ENCODE measurements at places on chromosomes 16 and 17. TPM values are rescaled to one million over a fixed set of nuclear protein-coding genes. Genes with fewer than 3 reads are reported as not detected.

DNA sequence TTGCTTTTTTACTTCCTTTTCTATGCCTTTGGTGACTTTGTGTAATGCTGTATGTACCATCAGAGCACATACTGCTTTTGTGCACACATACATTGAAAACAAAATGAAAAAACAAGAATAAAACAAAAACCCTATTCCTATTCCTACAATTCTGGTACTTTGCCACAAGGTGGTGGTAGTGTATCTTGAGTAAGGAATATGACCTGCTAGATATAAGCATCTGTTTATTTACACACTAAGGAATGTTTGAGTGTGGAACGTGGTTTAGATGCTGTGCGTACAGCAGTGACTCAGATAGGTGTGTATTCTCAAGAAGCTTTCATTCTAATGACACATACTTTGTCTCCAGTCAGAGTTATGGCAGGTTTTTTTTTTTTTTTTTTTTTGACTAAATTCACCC, 606.2 kb downstream of the WWOX start:
- no peak overlapping the region for H3K27ac ChIP-seq
- H3K4me3 ChIP-seq: no peak overlapping the region
- DNase-seq: no peak
- peaks cover 15% of the 10 kb centered on the region for H3K4me1 ChIP-seq

DNA sequence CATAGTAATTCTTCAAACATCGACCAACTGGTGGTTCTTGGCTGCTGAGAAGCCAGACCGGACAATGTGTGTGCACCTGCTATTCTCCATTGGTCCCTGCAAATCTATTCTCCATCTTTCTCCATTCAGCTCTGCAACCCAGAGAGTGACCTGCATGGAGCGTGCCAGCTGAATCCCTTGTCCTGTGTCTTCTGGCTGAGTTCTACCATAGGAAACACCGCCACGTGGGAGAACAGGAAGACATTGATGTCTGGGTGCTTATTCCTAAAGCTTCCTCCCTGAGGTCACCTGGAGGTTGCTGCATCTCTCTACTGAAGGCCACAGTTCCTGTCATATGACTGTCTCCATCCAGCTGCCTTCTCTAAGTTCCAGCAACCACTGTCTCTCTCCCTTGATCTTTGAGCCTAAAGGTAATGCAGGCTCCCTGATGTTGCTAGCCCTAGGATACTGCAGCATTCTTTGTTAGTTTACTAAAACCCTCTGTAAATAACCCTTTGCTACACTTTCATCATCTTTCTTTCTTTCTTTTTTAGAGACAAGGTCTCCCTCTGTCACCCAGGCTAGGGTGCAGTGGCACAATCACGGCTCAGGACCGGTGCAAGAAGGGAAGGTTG, 10.6 kb upstream of the SMG1 start:
- H3K4me1 ChIP-seq: peaks cover 8% of the 10 kb centered on the region
- H3K27ac ChIP-seq: no peak overlapping the region
- DNase-seq: no peak

The TBX2 gene
- total RNA-seq: 18.7 TPM

DNA sequence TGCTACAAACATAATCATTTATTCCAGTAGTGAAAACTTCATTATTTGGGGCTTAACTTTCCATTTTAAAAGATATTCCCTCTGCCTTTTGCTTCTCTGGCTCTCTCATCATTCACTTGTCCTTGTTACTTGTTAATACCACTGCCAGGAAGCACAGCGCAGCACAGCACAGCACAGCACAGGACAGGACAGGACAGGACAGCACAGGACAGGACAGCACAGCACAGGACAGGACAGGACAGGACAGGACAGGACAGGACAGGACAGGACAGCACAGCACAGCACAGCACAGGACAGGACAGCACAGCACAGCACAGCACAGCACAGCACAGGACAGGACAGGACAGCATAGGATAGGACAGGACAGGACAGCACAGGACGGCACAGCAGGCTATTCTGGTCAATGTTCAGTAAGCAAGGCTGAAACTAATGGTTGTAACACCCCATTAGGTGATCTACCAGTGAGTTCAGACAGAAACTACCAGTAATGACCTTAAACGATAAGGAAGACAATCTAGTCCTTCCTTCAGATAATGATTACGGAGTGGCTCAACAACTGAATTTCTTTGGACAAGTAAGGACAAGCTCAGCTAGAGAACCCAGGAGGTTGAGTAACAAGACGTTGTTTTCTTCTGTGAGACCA, 31.9 kb downstream of the COG1 start:
- H3K4me1 ChIP-seq: peaks cover 10% of the 10 kb centered on the region
- H3K27me3 ChIP-seq: no peaks in the 10 kb centered on the region
- no peak overlapping the region for H3K27ac ChIP-seq
- no peak for DNase-seq

The CES5A gene
- total RNA-seq: not detected

DNA sequence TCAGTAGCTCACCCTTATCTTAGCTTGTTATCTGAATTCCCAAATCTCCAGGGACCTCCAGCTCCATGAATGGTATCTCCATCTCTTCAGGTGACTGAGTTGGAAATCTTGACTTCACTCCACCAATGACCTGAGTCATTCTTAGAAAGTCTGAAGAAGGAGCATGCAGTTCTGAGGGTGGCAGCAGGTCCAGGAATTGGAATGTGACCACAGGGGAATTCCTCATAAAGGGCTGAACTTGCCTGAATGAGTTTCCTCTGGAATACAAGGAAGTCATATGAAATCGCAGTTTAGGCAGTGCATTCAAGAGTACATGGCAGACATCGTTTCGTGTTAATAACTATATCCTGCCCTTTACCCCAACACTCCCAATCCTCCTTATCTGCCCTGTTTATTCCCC, 12.5 kb upstream of the PYY start:
- no peak overlapping the region for H3K4me3 ChIP-seq
- no peak overlapping the region for H3K27ac ChIP-seq
- H3K36me3 ChIP-seq: no peaks in the 10 kb centered on the region
- no peak for DNase-seq

DNA sequence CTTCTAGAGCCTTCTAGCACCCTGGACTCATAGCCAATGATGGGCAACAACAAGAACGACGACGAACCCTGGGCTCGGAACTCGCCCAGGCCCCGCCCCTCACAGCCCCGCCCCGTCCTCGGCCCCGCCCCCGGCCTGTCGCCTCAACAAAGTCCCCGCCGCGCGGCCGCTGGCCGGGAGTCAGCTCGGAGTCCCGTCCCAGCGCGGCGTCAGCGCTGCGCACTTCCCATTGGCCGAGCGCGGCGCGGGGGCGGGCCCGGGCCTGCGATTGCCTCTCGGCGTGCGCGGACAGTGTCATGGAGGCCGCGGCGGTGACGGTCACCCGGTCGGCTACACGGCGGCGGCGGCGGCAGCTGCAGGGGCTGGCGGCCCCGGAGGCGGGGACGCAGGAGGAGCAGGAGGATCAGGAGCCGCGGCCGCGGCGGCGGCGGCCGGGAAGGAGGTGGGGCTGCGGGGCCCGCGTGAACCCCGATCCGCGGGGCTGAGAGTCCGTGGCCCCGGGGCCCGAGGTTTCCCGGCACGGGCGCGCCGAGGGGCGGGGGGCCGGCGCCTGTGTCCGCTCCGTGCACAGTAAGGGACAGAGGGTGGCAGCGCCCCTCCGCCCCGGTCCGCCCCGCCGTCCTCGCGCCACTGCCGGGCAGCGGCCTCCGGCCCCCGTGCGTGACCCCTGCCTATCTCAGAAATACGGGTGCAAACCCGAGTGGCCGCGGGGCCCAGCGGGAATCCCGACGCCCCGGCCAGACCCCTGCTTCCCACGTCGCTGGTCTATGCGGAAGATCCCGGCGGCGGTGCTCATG, at the start of gene ENGASE:
ENGASE (plus strand) TSS at position 176 of the 797 bp plus-strand sequence; CDS start at position 297, 121 bp downstream.
- peak; percentile 91 for DNase-seq
- peaks cover 4% of the 10 kb centered on the region for H3K27me3 ChIP-seq
- peak within 1 kb of the TSS; percentile 50 for H3K27ac ChIP-seq
- peaks cover 10% of the 10 kb centered on the region for H3K4me1 ChIP-seq
- H3K36me3 ChIP-seq: no peaks in the 10 kb centered on the region

DNA sequence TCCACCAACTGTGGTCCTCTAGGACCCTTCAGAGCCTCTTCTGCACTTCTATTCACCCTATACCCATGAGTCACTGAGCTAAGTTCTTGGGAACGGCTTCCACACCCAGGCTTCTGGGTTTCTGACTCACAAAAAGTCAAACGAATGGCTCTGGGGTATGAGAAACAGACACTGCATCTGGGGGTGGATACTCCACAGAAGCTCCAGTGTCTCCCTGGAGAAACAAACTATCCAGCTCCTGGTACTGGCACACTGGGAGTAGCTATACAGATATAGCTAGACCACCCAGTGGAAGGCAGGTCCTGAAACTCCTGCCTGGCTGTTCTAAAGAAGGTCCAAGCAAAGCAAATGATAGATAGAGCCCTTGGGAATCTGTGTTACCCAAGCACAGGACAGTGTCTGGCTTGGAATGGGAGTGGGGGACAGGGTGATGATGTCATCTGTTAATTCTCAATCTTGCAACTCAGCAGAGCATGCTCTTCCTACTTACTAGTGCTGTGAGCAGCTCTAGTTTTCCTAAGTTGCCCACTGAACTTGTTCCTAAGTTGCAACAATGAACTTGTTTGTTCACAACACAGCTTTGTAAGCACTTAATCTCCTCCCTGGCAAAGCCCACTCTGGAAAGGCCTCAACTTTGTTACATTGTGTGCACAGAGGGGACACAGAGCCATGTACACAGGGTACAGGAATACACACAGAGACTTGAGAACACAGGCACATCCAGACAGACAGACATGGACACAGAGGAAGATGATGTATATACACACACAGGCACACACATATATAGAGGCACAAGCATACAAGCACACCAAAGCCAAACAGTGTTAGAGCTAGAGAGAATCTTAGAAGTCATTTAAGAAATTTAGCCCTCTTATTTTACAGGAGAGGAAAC, 6.7 kb downstream of the MMP28 start:
- no peak overlapping the region for H3K4me3 ChIP-seq
- peaks cover 16% of the 10 kb centered on the region for H3K4me1 ChIP-seq
- H3K27ac ChIP-seq: no peak overlapping the region
- no peak for DNase-seq

GRCh38 chr16:9800186-9800738, 382.0 kb downstream of the GRIN2A start:
- H3K27me3 ChIP-seq: peaks cover 2% of the 10 kb centered on the region
- no peak overlapping the region for H3K27ac ChIP-seq
- no peaks in the 10 kb centered on the region for H3K36me3 ChIP-seq

DNA sequence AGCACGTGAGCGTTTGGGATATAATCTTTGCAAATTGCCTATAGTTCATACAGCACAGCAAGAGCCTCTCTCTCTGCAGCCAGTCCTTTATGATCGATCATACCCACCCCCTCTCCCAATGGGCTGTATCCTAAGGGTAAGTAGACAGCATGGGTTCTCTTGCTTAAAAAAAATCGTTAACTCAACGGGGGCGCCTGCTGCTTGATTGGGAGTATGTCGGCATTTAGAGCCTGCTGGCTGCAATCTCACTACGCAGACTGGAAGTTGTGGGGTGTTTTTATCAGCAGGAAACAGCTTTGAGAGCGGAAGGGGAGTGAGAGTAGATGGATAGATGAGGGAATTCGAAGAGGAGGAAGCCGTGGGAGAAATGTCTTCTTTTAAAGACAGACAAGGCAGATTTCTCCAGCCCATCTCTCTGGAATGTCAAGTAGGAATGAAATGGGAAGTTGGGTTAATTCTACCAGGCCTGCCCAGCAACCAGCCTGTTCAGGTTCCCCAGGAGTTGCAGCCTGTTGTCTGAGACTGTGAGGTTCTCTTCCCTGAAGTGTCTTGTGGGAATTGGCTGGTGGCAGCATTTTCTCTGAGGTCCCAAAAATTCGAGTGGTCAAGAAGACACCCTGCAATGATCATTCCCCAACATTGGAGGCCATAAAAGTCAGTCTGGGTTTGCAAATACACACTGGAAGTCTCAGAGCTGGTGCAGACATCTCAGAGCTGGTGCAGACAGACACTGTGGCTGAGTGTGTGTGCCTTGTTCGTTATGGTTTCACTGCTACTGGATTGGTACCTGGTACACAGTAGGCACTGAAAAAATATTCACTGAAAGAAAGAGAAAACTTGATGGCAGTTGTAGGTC, 65.6 kb downstream of the PRKCB start:
- H3K4me1 ChIP-seq: peaks cover 5% of the 10 kb centered on the region
- H3K36me3 ChIP-seq: no peaks in the 10 kb centered on the region
- DNase-seq: no peak

The KRT36 gene
- not detected for total RNA-seq

The SDR42E2 gene
- not detected for total RNA-seq

The CCL16 gene
- not detected for total RNA-seq

The ABHD15 gene
- 4.2 TPM for total RNA-seq

DNA sequence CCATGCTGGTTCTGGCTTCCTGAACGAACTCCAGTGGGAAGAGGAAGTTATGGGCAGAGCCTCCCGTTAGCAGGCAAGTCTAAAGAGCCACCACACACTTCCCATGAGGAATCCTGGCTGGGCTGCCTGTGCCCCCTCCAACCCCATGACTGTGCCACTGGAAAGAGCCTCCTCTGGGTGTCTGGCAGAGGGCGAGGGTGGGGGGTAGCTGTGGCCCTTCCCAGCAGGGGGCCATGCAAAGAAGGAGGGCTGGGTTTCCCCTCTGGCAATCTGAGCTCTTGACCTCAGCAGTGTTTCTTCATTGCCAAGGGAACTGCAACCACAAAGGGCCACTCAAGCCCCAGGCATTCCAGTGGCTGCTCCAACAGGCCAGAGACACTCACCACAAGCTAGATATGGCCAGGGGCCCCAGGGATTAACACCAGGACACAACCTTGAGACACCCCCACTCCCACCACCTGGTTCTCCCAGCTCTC, 1.7 kb upstream of the RRAD start:
- H3K4me1 ChIP-seq: peaks cover 7% of the 10 kb centered on the region
- H3K27me3 ChIP-seq: peaks cover 64% of the 10 kb centered on the region
- H3K27ac ChIP-seq: no peak overlapping the region
- no peaks in the 10 kb centered on the region for H3K36me3 ChIP-seq
- H3K4me3 ChIP-seq: peak overlapping the region; percentile 44
- no peak for DNase-seq

GRCh38 chr16:27795992-27796614, 246.2 kb downstream of the KATNIP start:
- H3K4me1 ChIP-seq: no peaks in the 10 kb centered on the region
- no peak overlapping the region for H3K27ac ChIP-seq
- no peaks in the 10 kb centered on the region for H3K36me3 ChIP-seq
- H3K4me3 ChIP-seq: no peak overlapping the region
- peak; percentile 72 for DNase-seq
